A673 (cell line): ENCODE measurements at places on chromosomes 13 and 19. TPM values are rescaled to one million over a fixed set of nuclear protein-coding genes. Genes with fewer than 3 reads are reported as not detected.

GRCh38 chr13:78759704-78760103 lies 100.7 kb upstream of the OBI1 start:
- no peaks in the 10 kb centered on the region for H3K36me3 ChIP-seq
- H3K27me3 ChIP-seq, result peaks cover 5% of the 10 kb centered on the region
- no peak for DNase-seq
- H3K27ac ChIP-seq, result no peak overlapping the region
- H3K4me1 ChIP-seq, result peaks cover 2% of the 10 kb centered on the region

- no peak overlapping the region for H3K27ac ChIP-seq
- DNase-seq, result no peak
- no peak overlapping the region for H3K4me3 ChIP-seq
- no peaks in the 10 kb centered on the region for H3K36me3 ChIP-seq
Measured at GRCh38 chr13:71721104-71721503, 145.9 kb downstream of the DACH1 start.

DNA sequence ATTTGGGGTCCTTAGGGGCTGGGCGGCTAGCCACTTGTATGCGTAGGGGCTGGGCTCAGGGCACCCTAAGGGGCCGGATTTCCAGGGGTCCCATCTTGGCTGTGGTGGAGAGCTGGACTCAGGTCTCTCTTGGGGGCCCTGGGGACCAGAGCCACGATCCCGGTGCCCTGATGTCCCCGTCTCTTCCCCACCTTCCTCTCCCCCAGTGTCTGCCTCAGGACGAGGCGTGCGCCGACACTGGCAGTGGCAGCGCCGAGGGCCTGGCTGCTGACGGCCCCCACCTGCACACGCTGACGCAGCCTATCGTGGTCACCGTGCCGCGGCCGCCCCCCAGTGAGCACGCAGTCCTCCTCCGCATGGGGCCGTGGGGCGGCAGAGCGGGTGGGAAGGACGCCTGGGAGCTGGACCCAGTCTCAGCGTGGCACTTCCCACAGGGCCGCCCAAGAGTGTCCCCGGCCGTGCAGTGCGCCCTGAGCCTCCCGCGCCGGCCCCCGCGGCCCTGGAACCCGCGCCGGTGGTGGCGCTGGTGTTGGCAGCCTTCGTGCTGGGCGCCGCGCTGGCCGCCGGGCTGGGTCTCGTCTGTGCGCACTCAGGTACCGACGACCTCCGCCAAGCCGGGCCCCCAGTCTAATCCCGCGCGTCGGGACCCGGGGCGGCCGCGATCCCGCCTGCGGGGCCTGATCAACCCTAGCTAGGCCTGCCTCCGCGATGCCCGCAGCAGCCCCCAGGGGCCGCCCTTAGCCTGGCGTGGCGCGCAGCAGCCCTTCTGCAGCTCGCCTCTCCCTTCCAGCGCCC lies 2.7 kb upstream of the SNAPC2 start:
- H3K4me3 ChIP-seq, result peak overlapping the region; percentile 51
- peak; percentile 79 for DNase-seq

DNA sequence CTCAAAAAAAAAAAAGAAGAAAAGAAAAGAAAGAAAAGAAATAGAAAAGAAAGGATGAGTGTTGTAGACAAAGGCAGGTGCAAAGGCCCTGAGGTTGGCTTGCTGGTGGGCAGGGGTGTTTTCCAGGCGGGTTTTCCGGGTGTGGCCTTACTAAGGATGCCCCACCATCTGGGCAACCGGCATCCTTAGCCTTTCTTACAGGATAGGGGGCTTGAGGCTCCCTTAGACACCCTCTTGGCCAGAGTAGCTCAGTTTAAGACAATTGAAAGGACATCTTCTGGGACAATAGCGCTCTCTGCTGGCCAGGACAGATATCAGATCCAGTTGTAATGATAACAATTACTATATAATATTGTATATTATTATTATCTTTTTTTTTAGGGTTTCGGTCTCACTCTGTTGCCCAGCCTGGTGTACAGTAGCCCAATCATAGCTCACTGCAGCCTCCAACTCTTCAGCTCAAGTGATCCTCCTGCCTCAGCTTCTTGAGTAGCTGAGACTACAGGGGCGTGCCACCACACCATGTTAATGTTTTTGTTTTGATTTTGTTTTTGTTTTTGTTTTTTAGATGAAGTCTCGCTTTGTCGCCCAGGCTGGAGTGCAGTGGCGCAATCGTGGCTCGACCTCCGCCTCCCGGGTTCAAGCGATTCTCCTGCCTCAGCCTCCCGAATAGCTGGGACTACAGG lies 1.4 kb upstream of the QTRT1 start:
- H3K36me3 ChIP-seq, result no peaks in the 10 kb centered on the region
- no peaks in the 10 kb centered on the region for H3K27me3 ChIP-seq
- H3K4me1 ChIP-seq, result peaks cover 10% of the 10 kb centered on the region
- DNase-seq, result peak; percentile 81

DNA sequence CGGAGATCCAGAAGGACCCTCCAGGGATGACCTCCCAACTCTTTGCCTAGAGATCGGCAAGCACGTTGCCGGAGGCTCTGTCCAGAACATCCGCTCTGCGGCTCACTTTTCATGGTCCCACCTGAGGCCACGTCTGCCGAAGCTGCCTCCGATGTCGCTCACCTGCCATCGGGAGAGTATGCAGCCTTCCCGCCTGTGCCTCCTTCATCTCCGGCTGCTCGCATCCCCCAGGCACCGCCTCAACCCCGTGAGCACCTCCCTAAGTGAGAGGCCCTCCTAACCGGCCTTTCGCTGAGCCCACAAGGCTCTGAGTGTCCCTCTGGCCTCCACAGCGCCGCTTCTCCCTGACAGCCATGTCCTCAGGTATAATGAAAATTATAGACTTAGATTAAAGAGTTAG lies 275.1 kb downstream of the EFNB2 start:
- no peak overlapping the region for H3K4me3 ChIP-seq
- no peaks in the 10 kb centered on the region for H3K4me1 ChIP-seq
- H3K36me3 ChIP-seq, result no peaks in the 10 kb centered on the region
- DNase-seq, result no peak

DNA sequence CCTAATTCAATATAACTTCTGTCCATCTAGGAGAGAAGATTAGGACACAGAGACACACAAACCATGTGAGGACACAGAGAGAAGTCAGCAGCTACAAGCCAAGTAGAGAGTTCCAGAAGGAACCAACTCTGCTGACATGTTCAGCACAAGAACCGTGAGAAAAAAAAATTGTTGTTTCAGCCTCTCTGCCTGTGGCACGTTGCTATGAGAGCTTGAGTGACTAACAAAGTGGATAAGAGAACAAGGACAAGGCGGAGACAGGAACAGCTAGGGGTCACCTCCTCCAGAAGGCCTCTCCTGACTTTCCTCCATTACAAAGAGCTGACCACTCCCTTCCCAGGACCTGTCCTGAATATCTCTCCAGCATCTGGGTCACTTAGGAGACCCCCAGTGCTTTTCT lies 5.6 kb upstream of the SIGLEC12 start:
- no peaks in the 10 kb centered on the region for H3K36me3 ChIP-seq
- H3K27ac ChIP-seq, result no peak overlapping the region
- no peaks in the 10 kb centered on the region for H3K4me1 ChIP-seq
- no peak for DNase-seq
- peaks cover 68% of the 10 kb centered on the region for H3K27me3 ChIP-seq

DNA sequence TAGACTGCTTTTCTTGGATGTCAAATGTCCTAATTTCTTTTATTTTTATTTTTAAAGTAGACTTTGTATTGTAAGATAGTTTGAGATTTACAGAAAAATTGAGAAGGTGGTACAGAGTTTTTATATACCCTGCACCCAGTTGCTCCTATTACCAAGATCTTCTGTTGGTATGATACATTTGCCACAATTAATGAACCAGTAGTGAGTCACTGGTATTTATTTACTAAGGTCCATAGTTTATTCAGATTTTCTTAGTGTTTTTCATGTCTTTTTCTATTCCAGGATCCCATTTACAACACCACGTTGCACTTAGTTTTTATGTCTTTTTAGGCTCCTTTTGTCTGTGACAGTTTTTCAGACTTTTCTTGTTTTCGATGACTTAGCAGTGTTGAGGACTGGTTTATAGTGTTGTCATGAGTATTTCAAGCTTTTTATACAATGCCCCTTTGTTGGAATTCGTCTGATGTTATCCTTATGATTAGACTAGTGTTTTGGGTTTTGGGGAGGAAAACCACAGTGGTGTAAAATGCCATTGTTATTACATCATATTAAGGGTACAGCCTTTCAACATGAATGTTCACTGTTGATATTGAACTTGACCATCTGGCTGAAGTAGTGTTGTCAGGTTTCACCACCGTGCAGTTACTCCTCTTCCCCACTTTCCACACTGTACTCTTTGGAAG lies 35.9 kb downstream of the COG3 start:
- H3K4me1 ChIP-seq, result peaks cover 9% of the 10 kb centered on the region
- peak; percentile 15 for DNase-seq
- no peaks in the 10 kb centered on the region for H3K27me3 ChIP-seq
- H3K27ac ChIP-seq, result peak overlapping the region; percentile 26

- no peak overlapping the region for H3K27ac ChIP-seq
- H3K27me3 ChIP-seq, result no peaks in the 10 kb centered on the region
- H3K4me1 ChIP-seq, result peaks cover 35% of the 10 kb centered on the region
- no peaks in the 10 kb centered on the region for H3K36me3 ChIP-seq
- no peak for DNase-seq
Measured at GRCh38 chr13:30577401-30577852, 40.3 kb upstream of the USPL1 start.

DNA sequence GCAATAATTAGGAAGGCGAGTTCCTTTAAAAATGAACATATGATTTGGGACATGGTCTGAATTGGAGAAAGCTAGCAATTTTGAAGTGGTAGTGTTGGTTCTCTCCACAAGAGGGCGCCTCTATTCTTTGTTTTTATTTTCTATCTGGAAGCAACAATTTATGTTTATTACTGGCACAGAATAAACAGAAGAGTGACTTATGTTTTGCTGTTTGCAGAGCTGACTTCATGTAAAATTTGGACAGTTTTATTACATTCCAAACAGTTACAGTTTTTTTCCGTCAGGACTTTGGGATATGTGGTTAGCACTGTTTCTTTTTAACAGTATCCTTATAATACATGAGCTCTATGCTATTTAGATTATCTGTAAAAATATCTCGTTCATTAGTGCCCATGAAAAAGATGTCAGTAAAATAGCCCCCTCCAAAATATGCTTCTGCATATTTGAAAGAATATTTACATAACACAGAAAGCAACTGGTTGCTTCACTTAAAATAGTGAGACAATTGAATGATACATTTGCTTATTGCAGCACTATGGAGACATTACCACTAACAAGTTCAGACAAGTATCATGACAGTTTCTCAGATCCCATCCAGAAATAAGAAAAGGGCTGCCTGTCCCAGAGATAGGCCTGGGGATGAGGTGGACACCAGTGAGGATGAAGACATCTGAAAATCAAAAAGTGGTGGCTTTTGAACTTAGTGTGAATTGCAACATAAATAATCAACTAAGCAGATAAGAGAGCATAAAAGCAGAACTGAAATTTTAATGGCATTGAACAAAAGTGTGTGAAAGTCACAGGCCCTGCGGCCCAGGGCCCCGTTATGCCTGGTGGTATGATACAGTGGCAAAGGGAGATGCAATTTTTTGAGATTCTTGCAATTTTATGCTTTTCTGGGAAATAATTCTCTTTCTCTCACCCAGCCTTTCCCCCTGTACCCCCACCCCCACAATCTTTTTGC lies 32.3 kb upstream of the FGF9 start:
- peak; percentile 35 for DNase-seq
- no peaks in the 10 kb centered on the region for H3K4me1 ChIP-seq
- no peaks in the 10 kb centered on the region for H3K36me3 ChIP-seq
- peaks cover 7% of the 10 kb centered on the region for H3K27me3 ChIP-seq
- no peak overlapping the region for H3K27ac ChIP-seq

- peak overlapping the region; percentile 55 for H3K27ac ChIP-seq
- H3K4me1 ChIP-seq, result no peaks in the 10 kb centered on the region
- H3K36me3 ChIP-seq, result no peaks in the 10 kb centered on the region
- no peak for DNase-seq
- no peaks in the 10 kb centered on the region for H3K27me3 ChIP-seq
- peak overlapping the region; percentile 95 for H3K4me3 ChIP-seq
Measured at GRCh38 chr19:53333066-53333462, 485 bp upstream of the ZNF845 start.

- no peak for DNase-seq
- H3K4me1 ChIP-seq, result no peaks in the 10 kb centered on the region
- H3K27ac ChIP-seq, result no peak overlapping the region
- H3K4me3 ChIP-seq, result no peak overlapping the region
- no peaks in the 10 kb centered on the region for H3K36me3 ChIP-seq
- H3K27me3 ChIP-seq, result no peaks in the 10 kb centered on the region
Measured at GRCh38 chr19:57672466-57672865, 3.7 kb downstream of the ZSCAN4 start.

DNA sequence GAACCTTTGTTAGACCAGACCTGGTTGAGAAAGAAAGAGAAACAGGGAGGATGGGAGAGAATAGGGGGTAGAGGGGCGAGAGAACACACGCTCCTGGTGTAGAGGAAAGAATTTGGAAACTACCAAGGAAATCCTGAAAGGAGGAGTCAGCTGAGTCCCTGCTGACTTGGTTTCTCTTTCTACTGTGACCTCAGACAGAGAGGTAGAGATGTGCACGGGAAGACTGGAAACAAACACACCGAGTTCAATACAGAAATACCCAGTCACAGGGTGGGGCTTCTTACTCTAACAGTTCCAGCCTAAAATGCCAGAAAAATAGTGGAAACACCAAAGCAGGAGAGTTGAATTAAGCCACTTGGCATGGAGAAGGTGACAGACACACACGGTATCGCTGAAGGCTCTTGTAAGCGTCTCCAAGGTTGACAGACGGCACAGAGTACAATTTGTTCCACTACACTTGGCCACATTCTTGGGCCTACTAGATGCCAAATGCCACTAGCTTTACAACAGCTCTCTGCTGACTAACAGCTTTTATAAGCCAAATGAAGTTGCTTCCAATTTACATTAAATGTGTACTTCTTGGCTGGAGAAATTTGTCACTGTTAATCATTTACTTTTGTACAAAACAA lies 28.1 kb downstream of the LATS2 start:
- no peaks in the 10 kb centered on the region for H3K36me3 ChIP-seq
- H3K27ac ChIP-seq, result no peak overlapping the region
- peaks cover 16% of the 10 kb centered on the region for H3K4me1 ChIP-seq

- no peak for DNase-seq
- no peaks in the 10 kb centered on the region for H3K27me3 ChIP-seq
Measured at GRCh38 chr13:87042946-87043345, 628.2 kb upstream of the SLITRK5 start.

GRCh38 chr19:43741075-43741825 lies 13.5 kb downstream of the SMG9 start:
- peaks cover 90% of the 10 kb centered on the region for H3K36me3 ChIP-seq
- no peaks in the 10 kb centered on the region for H3K27me3 ChIP-seq
- H3K4me3 ChIP-seq, result no peak overlapping the region

GRCh38 chr19:7505288-7505681 lies 10.6 kb upstream of the ZNF358 start:
- peaks cover 5% of the 10 kb centered on the region for H3K4me1 ChIP-seq
- peak overlapping the region; percentile 27 for H3K4me3 ChIP-seq
- H3K27me3 ChIP-seq, result peaks cover 4% of the 10 kb centered on the region
- H3K36me3 ChIP-seq, result no peaks in the 10 kb centered on the region
- no peak for DNase-seq
- no peak overlapping the region for H3K27ac ChIP-seq

GRCh38 chr13:36282821-36283432 lies 14.7 kb downstream of the CCDC169 start:
- no peak overlapping the region for H3K4me3 ChIP-seq
- no peaks in the 10 kb centered on the region for H3K36me3 ChIP-seq
- H3K27me3 ChIP-seq, result no peaks in the 10 kb centered on the region
- DNase-seq, result peak; percentile 71
- no peak overlapping the region for H3K27ac ChIP-seq

CACNG8 gene
- total RNA-seq, result 1.3 TPM in 2 replicates

PRRG2 gene
- 1.5 and 1.9 TPM in 2 replicates for total RNA-seq

ACTL9 gene
- not detected in 2 replicates for total RNA-seq

KIR3DL2 gene
- total RNA-seq, result not detected in 2 replicates

GDF15 gene
- total RNA-seq, result 4.0 and 4.7 TPM in 2 replicates

ATXN8OS gene
- not detected in 2 replicates for total RNA-seq

C1QTNF9 gene
- 0.34 TPM in 1 of 2 replicates, not detected in the other for total RNA-seq

LILRA6 gene
- total RNA-seq, result not detected in 2 replicates
